Naive thymus-derived CD4-positive, alpha-beta T cell (primary cell): ENCODE measurements at places on chromosomes 2 and 18. TPM values are rescaled to one million over a fixed set of nuclear protein-coding genes. Genes with fewer than 3 reads are reported as not detected.

The IL18R1 gene
- 8.8 TPM for total RNA-seq

The DGUOK gene
- total RNA-seq: 48.8 TPM

GRCh38 chr18:25352629-25353005, 651 bp upstream of the ZNF521 start:
- no peak for DNase-seq
- no peak overlapping the region for H3K4me3 ChIP-seq
- no peak overlapping the region for H3K27ac ChIP-seq
- no peaks in the 10 kb centered on the region for H3K36me3 ChIP-seq

The KRTCAP3 gene
- total RNA-seq: 9.9 TPM

GRCh38 chr2:32453242-32454062, 96.6 kb downstream of the BIRC6 start:
- no peak overlapping the region for H3K4me3 ChIP-seq
- no peaks in the 10 kb centered on the region for H3K4me1 ChIP-seq
- H3K27ac ChIP-seq: no peak overlapping the region
- no peaks in the 10 kb centered on the region for H3K27me3 ChIP-seq
- no peak for DNase-seq
- peaks cover 21% of the 10 kb centered on the region for H3K36me3 ChIP-seq

The EPB41L3 gene
- total RNA-seq: 35.5 TPM

- H3K4me3 ChIP-seq: no peak overlapping the region
- H3K36me3 ChIP-seq: no peaks in the 10 kb centered on the region
- H3K27ac ChIP-seq: no peak overlapping the region
- DNase-seq: no peak
- H3K4me1 ChIP-seq: no peaks in the 10 kb centered on the region
Observed at GRCh38 chr18:8426401-8426800, 182.8 kb upstream of the RAB12 start.

DNA sequence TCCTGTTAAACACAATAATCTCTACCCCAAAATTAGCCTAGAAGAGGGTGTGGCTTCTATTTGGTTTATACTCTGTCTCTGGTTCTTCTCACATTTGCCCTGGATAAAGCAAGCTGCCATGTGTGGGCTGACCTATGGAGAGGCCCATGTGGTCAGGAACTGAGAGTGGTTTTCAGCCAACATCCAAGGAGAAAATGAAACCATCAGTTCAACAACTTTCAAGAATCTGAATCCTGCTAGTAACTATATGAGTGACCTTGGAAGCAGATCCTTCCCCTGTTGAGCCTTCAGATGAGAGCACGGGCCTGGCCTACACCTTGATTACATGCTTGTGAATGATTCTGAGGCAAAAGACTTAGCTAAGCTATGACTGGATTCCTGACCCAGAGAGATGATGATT, 11.5 kb upstream of the TRIB2 start:
- no peaks in the 10 kb centered on the region for H3K27me3 ChIP-seq
- H3K36me3 ChIP-seq: no peaks in the 10 kb centered on the region
- H3K4me1 ChIP-seq: peaks cover 37% of the 10 kb centered on the region
- DNase-seq: no peak

The CTAGE1 gene
- total RNA-seq: not detected

DNA sequence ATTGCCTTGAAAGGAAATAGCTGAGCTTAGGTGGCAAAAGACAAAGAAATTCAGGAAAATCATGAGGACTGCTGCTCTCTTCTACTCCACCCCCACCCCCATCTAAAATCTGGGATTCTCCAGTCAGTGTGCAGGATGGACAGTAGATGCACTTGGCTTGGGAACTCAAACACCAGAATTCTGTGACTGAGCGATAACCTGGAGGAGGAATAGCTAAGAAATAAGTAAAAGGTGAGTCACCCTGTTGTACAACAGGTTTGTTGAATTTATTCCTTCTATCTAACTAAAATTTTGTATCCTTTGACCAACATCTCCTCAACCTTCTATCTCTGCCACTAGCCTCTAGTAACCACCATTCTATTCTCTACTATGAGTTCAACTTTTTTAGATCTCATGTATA, 1029.9 kb upstream of the ACVR2A start:
- DNase-seq: no peak
- H3K27me3 ChIP-seq: no peaks in the 10 kb centered on the region
- no peaks in the 10 kb centered on the region for H3K4me1 ChIP-seq
- H3K27ac ChIP-seq: no peak overlapping the region
- H3K36me3 ChIP-seq: no peaks in the 10 kb centered on the region
- H3K4me3 ChIP-seq: no peak overlapping the region

DNA sequence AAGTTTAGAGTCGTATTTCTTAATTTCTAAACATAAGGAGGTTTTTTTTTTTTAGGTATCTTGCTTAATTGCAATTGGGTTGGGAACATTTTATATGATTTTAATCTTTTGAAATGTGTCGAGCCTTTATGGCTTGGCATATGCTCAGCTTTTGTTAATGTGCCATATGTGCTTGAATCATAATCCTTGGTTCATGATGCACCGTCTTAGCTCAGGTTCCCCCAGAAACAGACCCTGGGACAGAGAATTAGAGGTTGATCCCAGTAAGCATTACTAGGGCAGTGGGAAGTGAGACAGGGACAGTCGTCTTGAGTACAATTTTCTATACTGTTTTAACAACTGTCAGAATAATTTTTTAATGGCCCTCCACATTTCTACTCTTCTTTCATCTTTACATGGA, 9.3 kb downstream of the CHCHD5 start:
- no peak overlapping the region for H3K4me3 ChIP-seq
- H3K27ac ChIP-seq: no peak overlapping the region
- H3K27me3 ChIP-seq: no peaks in the 10 kb centered on the region
- no peaks in the 10 kb centered on the region for H3K4me1 ChIP-seq
- no peak for DNase-seq
- peaks cover 4% of the 10 kb centered on the region for H3K36me3 ChIP-seq

DNA sequence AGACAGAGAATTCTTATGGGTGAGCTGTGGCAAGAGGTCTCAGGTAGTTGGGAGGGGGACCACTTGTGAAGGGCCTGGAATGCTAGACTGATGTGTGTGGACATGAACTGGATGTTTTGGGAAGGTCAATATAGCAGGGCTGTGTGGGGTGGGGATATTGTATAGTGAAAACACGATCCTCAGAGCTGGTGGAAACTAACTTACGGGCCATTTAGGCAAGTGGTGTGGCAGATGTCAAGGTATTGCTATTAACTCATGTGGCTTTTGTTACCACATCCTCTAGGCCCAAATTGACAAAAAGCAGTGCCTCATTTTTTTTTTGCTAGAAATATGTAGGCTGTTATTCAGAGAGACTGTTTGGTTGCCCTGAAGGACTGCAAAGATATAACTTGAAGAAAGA, 8.0 kb upstream of the GALNT1 start:
- no peaks in the 10 kb centered on the region for H3K27me3 ChIP-seq
- H3K4me1 ChIP-seq: no peaks in the 10 kb centered on the region
- no peak overlapping the region for H3K27ac ChIP-seq
- no peaks in the 10 kb centered on the region for H3K36me3 ChIP-seq

The C1QL2 gene
- total RNA-seq: not detected

- no peaks in the 10 kb centered on the region for H3K4me1 ChIP-seq
- no peak overlapping the region for H3K4me3 ChIP-seq
- H3K27me3 ChIP-seq: no peaks in the 10 kb centered on the region
- no peak for DNase-seq
Observed at GRCh38 chr18:40653682-40654081, 1301.4 kb upstream of the PIK3C3 start.

DNA sequence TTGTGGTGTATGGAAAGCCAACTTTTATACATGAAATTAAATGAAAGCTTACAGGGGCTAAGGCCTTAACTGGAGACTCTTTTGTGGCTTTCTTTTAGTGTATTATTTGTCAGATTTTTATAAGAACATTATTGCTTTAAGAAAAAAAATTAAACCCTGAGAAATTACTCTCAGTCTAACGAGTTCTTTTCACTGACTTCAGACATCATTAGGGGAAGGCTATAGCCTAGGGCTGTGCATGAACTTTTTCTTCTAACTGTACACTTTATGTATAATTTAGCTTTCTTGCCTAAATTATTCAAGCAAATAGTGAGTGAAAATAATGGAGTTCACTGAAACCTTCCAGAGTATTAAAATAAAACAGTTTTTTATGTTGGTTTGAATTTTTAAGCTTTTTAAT, 151.1 kb upstream of the MEIS1 start:
- no peaks in the 10 kb centered on the region for H3K36me3 ChIP-seq
- H3K27me3 ChIP-seq: no peaks in the 10 kb centered on the region
- H3K4me1 ChIP-seq: no peaks in the 10 kb centered on the region
- no peak for DNase-seq

DNA sequence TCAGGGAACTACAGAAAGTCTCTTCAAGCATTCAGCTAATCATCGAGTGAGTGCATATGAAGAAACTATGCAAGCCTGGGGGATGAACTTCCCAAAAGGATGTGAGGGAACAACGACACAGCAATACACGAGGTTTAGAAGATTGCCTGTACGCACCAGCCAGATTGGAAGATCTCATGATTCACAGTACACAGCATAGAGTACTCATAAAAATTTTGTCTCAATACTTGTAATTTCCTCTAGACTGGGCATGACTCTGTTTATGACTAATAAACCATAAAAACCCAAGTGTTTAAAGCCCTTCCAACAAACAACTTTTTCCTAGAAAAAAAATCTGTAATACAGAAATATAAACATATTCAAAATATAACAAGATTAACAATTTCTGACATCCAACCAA, 279.7 kb downstream of the KCNJ3 start:
- H3K36me3 ChIP-seq: no peaks in the 10 kb centered on the region
- no peak overlapping the region for H3K4me3 ChIP-seq
- H3K27me3 ChIP-seq: no peaks in the 10 kb centered on the region
- H3K27ac ChIP-seq: no peak overlapping the region
- no peaks in the 10 kb centered on the region for H3K4me1 ChIP-seq

The TMEFF2 gene
- total RNA-seq: not detected

The SNORC gene
- total RNA-seq: 1.2 TPM

DNA sequence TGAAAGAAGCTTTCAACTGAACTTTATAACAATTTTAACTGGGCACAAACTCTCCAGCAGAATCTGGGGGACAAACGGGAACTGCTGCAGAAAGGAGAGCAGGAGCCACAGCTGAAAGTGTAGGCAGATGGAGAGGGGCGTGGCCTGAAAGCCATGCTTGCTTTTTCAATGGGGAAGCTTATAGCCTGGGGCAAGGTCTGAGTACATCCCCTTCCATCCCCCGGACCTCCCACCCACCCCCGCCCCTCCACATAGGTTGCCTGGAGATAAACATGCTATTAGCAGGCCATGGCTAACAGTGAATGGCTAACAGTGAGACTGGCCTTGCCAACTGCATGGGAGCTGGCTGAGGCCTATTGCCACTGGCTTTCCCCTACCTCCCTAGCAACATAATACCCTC, 317.9 kb upstream of the TANK start:
- H3K4me3 ChIP-seq: no peak overlapping the region
- DNase-seq: no peak
- no peak overlapping the region for H3K27ac ChIP-seq
- no peaks in the 10 kb centered on the region for H3K27me3 ChIP-seq
- no peaks in the 10 kb centered on the region for H3K36me3 ChIP-seq
- no peaks in the 10 kb centered on the region for H3K4me1 ChIP-seq

The DTNA gene
- total RNA-seq: 0.31 TPM in 1 of 2 replicates, not detected in the other

DNA sequence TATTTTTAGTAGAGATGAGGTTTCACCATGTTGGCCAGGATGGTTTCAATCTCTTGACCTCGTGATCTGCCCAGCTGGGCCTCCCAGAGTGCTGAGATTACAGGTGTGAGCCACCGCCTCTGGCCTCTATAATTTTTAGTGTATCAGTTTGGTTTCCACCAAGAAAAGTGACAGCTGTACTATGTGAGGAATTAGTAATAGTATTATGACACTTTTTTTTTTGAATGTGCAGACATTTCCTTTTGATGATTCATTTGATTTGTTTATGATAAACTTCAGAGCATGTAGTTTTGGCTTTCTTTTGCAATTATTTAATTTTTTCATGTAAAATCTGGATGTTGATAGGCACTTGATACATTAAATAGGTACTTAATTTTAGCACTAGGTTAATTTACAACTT, 61.5 kb downstream of the PTPN4 start:
- H3K36me3 ChIP-seq: no peaks in the 10 kb centered on the region
- H3K4me1 ChIP-seq: no peaks in the 10 kb centered on the region
- DNase-seq: no peak
- no peak overlapping the region for H3K4me3 ChIP-seq
- no peak overlapping the region for H3K27ac ChIP-seq

The STK17B gene
- 511 TPM for total RNA-seq

- no peaks in the 10 kb centered on the region for H3K27me3 ChIP-seq
- no peaks in the 10 kb centered on the region for H3K36me3 ChIP-seq
- no peak for DNase-seq
- H3K4me3 ChIP-seq: no peak overlapping the region
- H3K4me1 ChIP-seq: no peaks in the 10 kb centered on the region
Observed at GRCh38 chr2:72803151-72803550, 22.7 kb downstream of the EXOC6B start.

The PRR30 gene
- not detected in 2 replicates for total RNA-seq
